ENCODE measurements at places on chromosomes 3 and 15. TPM values are rescaled to one million over a fixed set of nuclear protein-coding genes. Genes with fewer than 3 reads are reported as not detected.
A peak's percentile ranks its signal among the peaks of the same experiment; 100 is the strongest.

The GOLGA6L4 gene
- 2.4 TPM for total RNA-seq

DNA sequence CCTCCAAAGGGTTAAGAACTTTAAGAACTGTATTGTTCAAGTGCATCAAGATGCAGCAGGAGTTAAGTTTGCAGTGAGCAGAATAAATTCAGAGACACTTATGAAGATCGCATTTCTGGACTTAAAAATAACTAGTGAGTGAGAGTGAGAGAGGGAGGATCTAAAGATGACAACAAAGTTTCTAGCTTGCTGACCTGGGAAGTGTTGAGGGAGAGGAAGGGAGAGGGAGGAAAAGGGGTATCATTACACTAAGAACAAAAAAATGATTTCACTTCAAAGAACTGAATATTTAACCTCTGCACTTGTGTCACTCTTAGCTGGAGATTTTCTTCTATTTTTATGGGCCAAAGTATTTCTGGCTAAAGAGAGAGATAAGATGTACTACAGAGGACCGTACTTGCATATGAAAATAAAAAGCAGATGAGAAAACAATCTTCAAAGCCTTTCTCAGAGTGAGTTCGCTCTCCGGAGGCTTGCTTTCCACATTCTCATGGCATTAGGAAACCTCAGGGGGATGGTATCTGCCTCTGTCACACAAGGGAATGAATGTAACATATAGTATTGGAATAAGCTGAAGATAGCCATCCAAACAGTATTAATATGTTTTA lies 91.4 kb upstream of the TJP1 start:
- H3K4me3 ChIP-seq = no peak overlapping the region
- no peak for DNase-seq
- no peaks in the 10 kb centered on the region for H3K27me3 ChIP-seq
- no peak overlapping the region for H3K27ac ChIP-seq
- no peaks in the 10 kb centered on the region for H3K36me3 ChIP-seq

DNA sequence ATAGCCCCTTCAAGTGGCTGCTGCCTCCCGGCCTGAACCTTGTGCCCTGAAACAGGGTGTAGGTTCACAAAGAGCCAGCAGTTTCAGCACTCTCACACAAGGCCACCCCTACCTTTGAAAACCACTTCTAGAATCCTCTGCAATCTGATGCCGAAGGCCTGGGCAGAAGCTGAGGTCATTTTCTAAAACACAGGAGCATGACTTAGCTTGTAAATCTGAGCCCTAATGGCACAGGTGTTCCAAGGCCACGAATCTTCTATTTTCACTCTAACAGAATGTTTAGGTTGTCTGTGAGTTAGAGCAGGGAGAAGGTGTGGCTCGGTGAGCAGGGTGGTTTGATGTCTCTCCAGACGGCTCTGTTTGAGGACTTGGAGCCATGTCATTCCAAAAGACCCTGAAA lies 62.3 kb downstream of the SYNM start:
- H3K27me3 ChIP-seq = no peaks in the 10 kb centered on the region
- peak overlapping the region; percentile 88 for H3K27ac ChIP-seq
- no peaks in the 10 kb centered on the region for H3K4me1 ChIP-seq

The TTC23 gene
- 59.2 TPM for total RNA-seq

The CCDC54 gene
- total RNA-seq = not detected

- H3K4me3 ChIP-seq = no peak overlapping the region
- H3K36me3 ChIP-seq = no peaks in the 10 kb centered on the region
- H3K27ac ChIP-seq = no peak overlapping the region
- H3K4me1 ChIP-seq = peaks cover 10% of the 10 kb centered on the region
- no peak for DNase-seq
- no peaks in the 10 kb centered on the region for H3K27me3 ChIP-seq
Measured at GRCh38 chr3:66797889-66798560, 200.1 kb upstream of the KBTBD8 start.

DNA sequence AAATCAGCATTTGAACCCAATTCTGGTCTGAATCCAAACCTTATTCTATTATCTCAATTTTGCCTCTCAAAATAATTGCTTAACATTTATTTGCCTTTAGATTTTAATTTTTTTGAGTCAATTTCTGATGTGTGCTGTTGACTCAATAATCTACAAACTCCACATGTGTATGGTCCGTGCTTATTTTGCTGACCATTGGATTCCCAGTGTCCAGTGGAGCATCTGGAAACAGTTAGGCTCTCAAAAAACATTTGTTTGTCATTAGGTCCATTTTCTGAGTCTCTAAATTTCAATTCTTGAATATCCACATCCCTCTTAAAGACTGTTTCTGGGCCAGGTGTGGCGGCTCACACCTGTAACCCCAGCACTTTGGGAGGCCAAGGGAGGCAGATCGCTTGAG lies 19.2 kb upstream of the MYZAP start:
- H3K36me3 ChIP-seq = no peaks in the 10 kb centered on the region
- no peak overlapping the region for H3K27ac ChIP-seq
- no peaks in the 10 kb centered on the region for H3K27me3 ChIP-seq
- H3K4me3 ChIP-seq = no peak overlapping the region
- no peak for DNase-seq
- no peaks in the 10 kb centered on the region for H3K4me1 ChIP-seq

DNA sequence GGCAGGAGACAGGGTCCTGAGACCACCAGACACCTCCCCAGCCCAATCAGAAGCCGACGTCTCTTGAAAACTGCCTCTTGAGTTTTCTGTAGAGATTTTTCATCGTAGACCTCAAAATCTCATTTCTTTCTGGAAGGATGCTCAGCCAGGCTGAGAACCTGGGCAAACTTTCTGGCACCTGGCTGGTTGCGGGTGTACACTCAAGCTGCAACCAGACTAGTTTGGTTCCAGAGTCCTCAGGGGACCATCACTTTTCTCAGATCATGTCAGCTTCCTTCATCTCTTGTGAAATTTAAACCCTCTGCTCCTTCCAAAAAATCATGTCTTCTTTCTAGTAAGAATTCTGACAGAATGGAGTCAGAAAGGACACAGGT lies 45.1 kb downstream of the CMTM7 start:
- no peaks in the 10 kb centered on the region for H3K36me3 ChIP-seq
- H3K4me1 ChIP-seq = peaks cover 5% of the 10 kb centered on the region
- H3K27ac ChIP-seq = no peak overlapping the region
- H3K4me3 ChIP-seq = no peak overlapping the region
- no peak for DNase-seq
- no peaks in the 10 kb centered on the region for H3K27me3 ChIP-seq

DNA sequence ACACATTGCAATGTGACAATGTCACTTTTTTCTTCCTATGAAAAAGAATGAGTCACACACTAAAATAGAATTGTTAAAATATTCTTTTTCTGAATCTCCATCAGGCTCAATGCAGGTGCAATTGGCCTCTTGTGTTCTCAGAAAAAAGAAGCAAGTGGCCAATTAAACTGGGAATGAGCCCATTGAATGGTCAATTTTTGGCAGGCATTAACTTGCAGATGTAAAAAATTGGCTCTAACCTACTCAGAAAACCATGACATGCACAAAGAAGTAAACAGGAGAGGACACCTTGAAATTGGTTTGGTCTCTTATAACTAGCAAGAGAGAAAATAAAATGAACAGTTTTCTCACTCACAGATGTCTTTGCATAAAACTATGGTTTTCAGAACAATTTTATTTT lies 820.8 kb downstream of the TBL1XR1 start:
- no peak for DNase-seq
- no peak overlapping the region for H3K27ac ChIP-seq
- no peaks in the 10 kb centered on the region for H3K27me3 ChIP-seq
- no peaks in the 10 kb centered on the region for H3K4me1 ChIP-seq

The IL1RAP gene
- 7.2 TPM for total RNA-seq

The TJP1 gene
- total RNA-seq = 416 TPM

DNA sequence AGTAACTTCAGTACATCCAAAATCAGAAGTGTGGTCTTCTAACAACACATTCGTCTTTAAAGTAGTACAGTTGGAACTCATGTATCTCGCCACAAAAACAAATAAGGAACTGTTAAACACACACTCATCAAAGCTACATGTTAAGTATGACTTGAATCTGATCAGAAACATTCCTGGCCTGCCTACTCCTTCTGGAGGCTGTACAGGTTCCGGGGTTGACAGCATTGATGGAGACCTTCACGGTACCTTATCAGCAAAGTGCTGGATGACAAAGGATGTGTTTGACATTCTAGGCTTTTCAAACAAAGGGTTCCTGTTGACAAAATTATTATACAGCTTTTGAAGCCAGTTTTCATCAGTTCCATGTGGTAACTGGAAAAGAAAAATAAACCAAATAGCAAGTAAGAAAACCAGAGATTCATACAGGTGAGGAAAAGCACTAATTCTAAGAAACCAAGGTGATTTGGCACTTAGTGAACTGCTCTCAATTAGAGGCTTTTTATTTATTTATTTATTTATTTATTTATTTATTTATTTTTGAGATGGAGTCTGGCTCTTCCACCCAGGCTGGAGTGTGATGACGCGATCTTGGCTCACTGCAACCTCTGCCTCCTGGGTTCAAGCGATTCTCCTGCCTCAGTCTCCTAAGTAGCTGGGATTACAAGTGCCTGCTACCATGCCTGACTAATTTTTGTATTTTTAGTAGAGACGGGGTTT lies 44.3 kb downstream of the MYO5C start:
- H3K27me3 ChIP-seq = no peaks in the 10 kb centered on the region
- no peak overlapping the region for H3K27ac ChIP-seq
- H3K36me3 ChIP-seq = no peaks in the 10 kb centered on the region
- peaks cover 2% of the 10 kb centered on the region for H3K4me1 ChIP-seq
- H3K4me3 ChIP-seq = no peak overlapping the region

The ATP2C1 gene
- total RNA-seq = 80.4 TPM

- no peak overlapping the region for H3K4me3 ChIP-seq
- no peaks in the 10 kb centered on the region for H3K36me3 ChIP-seq
- H3K27ac ChIP-seq = peak overlapping the region; percentile 92
- peaks cover 49% of the 10 kb centered on the region for H3K4me1 ChIP-seq
Measured at GRCh38 chr3:53258600-53259426, 3.0 kb upstream of the TKT start.

- no peaks in the 10 kb centered on the region for H3K36me3 ChIP-seq
- no peaks in the 10 kb centered on the region for H3K4me1 ChIP-seq
- no peaks in the 10 kb centered on the region for H3K27me3 ChIP-seq
- H3K27ac ChIP-seq = no peak overlapping the region
- no peak overlapping the region for H3K4me3 ChIP-seq
- DNase-seq = no peak
Measured at GRCh38 chr15:60523056-60523455, 44.1 kb upstream of the ICE2 start.

DNA sequence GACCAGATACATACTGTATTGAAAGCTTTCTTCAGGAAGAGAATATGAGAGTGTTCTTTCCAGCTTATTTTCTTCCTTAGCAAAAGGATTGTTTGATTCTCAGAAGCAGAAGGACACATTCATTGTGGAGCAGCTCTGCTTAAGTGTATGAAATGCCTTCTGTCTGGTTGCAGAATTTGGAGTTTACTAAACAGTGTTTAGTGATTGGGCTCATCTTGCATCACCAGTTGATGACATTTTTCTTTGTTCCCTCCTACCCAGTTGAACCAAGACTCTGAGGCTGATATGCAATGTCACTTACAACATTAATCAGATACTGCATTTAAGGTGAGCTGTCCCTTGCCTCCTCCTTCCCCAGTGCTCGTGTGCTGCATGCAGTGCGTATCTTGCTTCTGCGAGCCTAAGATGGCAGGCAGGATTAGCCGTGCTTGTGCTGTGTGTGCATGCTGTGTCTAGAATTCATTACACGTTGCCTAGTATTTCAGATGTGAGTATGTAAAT lies 18.4 kb downstream of the ZBTB38 start:
- no peaks in the 10 kb centered on the region for H3K27me3 ChIP-seq
- H3K4me1 ChIP-seq = peaks cover 12% of the 10 kb centered on the region
- H3K4me3 ChIP-seq = peak overlapping the region; percentile 4
- peak overlapping the region; percentile 29 for H3K27ac ChIP-seq

GRCh38 chr3:101413656-101414055 lies 93.3 kb upstream of the IMPG2 start:
- H3K4me3 ChIP-seq = no peak overlapping the region
- no peaks in the 10 kb centered on the region for H3K36me3 ChIP-seq
- H3K27ac ChIP-seq = no peak overlapping the region
- no peaks in the 10 kb centered on the region for H3K27me3 ChIP-seq

GRCh38 chr3:55511895-55512570 lies 24.9 kb upstream of the WNT5A start:
- H3K4me3 ChIP-seq = no peak overlapping the region
- H3K27me3 ChIP-seq = no peaks in the 10 kb centered on the region
- DNase-seq = no peak
- no peaks in the 10 kb centered on the region for H3K4me1 ChIP-seq
- no peaks in the 10 kb centered on the region for H3K36me3 ChIP-seq

The NR1I2 gene
- not detected for total RNA-seq

GRCh38 chr3:150543531-150543930 lies 2.8 kb downstream of the SERP1 start:
- no peak for DNase-seq
- no peak overlapping the region for H3K4me3 ChIP-seq
- no peaks in the 10 kb centered on the region for H3K27me3 ChIP-seq
- peaks cover 4% of the 10 kb centered on the region for H3K4me1 ChIP-seq
- H3K27ac ChIP-seq = no peak overlapping the region
- no peaks in the 10 kb centered on the region for H3K36me3 ChIP-seq

The MKRN2OS gene
- total RNA-seq = not detected

- DNase-seq = no peak
- H3K36me3 ChIP-seq = no peaks in the 10 kb centered on the region
- no peak overlapping the region for H3K4me3 ChIP-seq
- no peaks in the 10 kb centered on the region for H3K27me3 ChIP-seq
Measured at GRCh38 chr3:79317551-79318518, 450.0 kb downstream of the ROBO1 start.

Measured in tibial nerve (tissue), 4 donors.